ENCODE measurements at places on chromosomes 4 and X.

DNA sequence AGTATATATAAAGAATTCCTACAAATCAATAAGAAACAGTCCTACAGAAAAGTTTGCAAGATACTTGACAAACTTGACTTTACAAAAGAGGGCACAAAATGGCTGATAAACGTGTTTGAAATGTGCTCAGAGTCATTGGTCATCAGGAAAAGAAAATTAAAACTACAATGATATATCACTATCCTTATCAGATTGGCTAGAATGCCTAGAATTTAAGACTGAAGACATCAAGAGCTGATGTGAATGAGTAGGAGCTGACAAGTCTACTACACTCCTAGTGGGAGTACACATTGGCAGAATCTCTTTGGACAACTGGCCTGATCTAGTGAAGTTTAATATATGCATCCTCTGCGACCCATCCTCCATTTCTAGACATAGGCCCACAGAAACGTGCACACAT lies 10.3 kb upstream of the DCTD start:
- no peak for DNase-seq

- no peak for DNase-seq
Measured at GRCh38 chr4:183429489-183429888, 14.9 kb upstream of the CDKN2AIP start.

DNA sequence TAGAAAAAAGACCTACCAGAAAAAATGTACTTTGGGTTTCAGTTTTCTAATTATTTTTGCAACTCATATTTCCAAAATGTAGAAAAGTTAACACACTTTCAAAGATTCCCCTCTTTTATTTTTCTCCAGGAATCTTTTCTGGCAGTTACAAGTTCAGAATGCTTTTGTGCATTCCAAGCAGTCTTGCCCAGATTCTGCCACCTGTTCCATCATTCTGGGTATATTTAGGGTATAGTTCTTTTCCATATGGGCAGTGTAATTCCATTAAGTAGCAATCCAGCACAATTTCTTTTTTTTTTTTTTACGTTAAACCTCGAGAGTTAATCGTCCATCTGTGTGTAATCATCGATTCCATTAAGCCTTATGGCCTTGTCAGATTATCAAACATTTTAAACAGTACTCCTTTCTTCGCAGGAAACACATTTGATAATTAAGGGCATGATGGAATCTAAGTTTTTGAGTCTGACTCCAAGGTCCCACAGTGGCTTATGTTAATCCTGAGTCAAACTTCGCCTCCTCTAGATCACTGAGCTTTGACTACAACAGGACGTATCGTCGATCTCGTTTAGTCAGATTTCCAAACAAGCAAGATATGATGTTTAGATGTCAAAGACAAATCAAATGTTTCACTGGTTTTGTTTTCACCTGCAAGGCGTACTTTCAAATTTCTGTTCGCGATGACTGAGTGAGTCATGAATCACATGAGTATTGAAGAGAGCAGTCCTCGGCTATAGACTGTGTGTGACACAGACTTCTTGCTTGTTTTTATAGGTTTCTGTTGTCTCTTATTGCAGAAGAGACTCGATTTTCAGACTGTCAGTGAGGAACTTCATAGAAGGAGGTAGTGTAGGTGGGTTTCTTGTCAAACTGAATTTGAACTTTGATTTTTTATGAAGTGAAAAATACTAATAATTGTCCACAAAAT lies 118.9 kb upstream of the GK2 start:
- DNase-seq = no peak

GRCh38 chrX:10519761-10520160 lies 100.6 kb downstream of the MID1 start:
- no peak for DNase-seq

DNA sequence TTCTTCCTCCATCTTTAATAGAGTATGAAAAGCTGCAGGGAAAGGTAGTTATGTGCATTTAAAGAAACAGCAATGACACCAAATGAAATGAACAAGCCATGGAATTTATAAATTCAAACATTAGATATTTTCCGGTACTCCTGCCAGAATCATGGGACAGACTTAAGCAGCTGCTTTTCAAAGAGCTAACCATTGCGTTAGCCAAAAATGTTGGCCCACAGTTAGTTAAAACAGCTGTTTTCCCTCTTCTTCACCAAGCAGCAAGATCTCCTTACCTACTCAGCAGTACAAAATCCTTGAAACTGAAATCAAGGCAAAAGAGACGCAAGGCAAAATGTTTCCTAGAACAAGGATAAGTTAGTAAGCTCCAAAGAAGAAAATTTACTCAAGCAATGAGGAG lies 64.0 kb downstream of the MANBA start:
- DNase-seq = no peak

DNA sequence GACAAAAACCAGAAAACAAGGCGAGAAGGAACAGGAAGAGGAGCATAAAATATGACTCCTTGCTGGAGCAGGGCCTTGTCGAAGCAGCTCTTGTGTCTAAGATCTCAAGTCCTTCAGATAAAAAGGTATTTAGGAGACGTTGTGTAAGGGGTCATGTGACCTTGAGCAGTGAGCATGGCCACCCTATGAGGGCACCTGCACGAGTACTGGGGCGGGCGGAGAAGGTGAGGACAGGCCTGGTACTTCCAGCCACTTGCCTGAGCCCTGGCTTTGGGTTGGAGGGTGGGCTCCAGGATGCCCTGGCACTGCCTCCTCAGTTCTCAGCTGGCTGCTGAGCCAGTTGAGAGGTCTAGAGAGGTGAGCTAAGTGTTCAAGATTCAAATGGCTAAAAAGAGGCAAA lies 29.9 kb downstream of the NSD2 start:
- no peak for DNase-seq

DNA sequence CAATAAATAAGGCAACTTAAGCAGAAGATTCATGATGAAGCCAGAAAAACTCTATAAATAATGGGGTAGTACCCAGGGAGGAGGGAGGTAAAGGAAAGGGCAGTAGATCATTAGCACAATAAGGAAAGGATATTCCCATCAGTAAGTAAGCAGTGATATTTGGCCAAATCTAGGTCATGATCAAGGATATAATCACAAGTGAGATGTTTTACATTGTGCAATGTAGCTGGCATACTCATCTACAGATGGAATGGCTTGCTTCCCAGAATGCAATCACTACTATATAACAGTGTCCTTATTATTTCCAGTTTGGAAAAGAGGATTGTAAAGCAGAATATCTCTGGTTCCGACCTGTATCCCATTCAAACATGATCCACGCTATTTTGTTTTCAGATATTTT lies 483.4 kb downstream of the RPA4 start:
- DNase-seq = no peak
